ENCODE measurements at places on chromosomes 1 and 21.

DNA sequence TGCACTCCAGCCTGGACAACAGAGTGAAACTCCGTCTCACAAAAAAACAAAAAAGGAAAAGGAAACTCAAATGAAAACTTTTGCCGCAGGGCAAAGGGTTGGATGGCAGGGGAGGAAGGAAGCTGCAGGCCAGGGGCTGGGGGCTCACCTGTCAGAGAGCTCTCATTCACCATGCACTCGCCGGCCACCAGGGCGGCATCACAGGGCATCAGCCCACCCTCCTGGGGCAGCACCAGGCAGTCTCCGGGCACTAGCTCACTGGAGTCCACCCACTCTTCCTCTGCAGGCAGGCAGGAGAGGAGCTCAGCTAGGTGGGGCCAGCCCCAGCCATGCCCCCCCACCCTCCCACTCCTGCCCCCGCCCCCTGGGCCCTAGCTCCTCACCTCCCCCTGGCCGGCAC lies 11.9 kb downstream of the ATP13A2 start:
- no peak for DNase-seq

DNA sequence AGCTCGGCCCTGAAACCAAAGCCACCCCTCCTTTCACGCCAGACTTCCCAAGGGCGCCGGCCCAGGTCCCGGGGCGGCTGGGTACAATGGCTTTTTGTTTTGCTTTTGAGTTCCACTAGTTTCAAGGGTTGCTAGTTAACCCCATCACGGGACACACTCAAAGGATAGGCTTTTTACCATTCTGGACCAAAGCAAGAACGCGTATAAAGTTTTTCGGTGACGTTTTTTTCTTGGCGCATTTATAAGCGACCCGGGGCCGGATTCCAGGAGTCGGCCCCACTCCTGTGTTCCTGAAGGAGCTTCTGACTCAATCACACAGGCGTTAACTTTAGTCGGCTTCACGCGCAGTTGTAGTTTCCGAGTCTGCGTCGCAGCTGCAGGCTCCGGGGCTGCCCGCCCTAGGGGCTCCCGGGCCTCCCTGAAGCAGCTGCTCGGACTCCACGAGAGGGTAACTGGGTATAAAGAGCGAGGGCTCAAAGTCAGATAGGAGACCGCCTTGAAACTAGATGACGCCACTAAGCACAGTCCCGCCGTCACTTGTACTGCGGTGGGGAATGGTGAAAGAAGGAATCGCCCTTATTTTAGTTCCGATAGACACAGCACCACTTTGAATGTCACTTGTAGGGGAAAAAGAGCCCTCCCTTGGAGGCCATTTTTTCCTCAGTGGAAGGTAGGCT lies 707 bp upstream of the KLHL21 start:
- peak; percentile 78 for DNase-seq

DNA sequence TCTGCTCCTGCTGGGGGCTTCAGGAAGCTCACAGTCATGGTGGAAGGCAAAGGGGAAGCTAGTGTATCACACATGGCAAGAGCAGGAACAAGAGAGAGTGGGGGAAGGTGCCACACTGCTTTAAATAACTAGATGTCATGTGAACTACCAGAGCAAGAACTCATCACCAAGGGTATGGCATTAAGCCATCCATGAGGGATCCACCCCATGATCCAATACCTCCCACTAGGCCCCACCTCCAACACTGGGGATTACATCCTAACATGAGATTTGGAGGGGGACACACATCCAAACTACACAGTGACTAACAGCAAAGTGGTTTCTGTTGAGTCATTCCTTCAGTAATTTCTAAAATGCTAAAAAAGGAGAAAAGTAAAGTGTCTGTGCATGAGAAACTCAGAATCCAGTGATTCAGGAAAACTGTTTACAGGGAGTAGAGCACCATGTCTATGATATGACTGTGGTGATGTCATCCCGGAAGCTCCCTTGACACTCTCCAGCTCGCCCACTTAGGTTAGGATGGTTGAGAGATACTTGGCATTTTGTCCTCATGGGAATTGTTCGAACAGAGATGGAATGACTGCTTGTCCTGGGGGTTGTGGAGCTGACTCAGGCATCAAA lies 50.3 kb downstream of the CHD1L start:
- no peak for DNase-seq

DNA sequence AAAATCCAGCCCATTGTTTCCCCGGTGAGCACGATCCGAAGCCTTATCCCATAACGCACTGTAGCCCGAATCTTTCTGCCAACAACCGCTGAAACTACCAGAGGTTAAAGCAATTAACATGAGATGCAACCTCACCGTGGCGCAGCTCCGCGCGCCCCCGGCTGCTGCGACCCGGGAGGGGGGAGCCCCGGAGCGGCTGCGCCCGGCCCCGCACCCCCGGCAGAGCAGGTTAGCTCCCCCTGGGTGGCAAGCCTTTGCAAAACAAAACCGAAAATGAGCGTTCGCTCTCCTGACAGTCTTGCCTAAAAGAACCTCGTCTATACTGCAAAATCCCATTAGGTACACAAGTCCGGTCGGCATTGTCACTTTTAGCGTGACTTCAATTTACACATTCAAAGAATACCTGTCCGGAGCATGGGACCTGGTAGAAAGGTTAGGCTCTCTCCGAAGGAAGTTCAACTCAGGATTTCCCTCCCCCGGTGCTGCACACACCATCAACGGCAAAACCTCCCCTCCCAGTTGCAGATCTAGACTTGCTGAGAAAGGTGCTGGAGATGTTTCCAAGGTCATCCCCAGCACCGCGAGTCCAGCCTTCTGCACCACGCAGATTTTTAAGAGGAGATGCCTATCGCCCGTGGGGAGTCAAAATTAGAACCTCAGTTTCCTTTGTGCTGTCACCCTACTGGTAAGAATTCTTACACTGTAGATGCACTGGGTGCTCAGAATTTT lies 107.5 kb downstream of the ZNF281 start:
- DNase-seq: no peak

- peak; percentile 70 for DNase-seq
These were observed 233.5 kb upstream of the SGIP1 start for GRCh38 chr1:66300280-66300971.

DNA sequence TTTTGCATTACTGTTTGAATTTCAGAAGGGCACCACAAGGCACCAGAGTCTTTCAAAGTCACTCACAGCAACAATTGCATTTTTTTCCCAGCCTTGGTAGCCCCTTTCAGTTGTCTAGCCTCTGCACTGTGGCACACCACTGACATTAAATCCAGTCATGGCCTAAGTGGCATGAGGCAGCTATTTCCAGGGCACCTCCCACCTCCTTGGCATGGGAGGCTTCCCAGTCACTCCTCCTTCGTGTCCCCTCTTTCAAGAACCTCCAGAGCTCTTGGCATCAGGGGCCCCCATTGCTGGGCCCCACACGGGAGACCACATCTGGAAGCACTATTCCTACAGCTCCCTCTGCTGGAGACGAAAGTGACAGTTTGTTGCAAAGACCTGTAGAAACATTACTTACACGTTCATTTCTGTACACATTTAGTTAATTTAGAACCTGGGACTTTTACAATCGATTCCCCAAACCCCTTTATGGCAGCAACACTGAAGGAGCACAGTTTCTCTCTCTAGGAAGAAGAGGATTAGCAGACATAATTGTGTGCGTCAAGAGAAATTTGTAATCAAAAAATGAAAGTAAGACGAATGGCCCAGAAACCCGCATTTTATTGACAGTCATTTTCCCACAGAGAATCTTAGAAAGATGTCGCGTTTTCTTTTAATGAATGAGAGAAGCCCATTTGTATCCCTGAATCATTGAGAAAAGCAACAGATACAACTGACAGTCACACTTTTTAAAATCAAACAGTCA lies 5.7 kb upstream of the CHD5 start:
- no peak for DNase-seq

- no peak for DNase-seq
These were observed 170.1 kb downstream of the TRIM33 start for GRCh38 chr1:114340892-114341291.

All from right cardiac atrium (tissue), 5 donors.